Upper lobe of right lung (tissue), 1 donor: ENCODE measurements at places on chromosomes 12 and 14. TPM values are rescaled to one million over a fixed set of nuclear protein-coding genes. Genes with fewer than 3 reads are reported as not detected.

DNA sequence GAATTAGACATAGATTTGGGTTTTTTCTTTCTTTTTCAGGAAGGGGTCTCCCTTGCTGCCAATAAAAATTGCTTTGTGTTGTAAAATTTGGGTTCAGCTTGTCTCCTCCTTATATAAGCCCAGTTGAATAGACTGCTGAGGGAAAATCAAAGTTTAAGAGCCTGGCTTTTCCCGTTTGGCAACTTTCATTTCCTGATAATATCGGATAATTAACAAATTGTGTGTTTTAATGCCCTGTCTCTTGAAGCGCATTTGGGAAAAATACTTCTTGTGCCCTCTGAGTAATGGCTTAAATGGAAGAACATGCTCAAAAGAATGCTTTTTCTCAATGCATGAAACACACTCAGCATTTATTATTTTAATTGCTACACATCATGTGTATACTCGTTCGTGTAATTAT, 198.0 kb upstream of the DCN start:
- no peak for DNase-seq

GRCh38 chr12:1814266-1814665, 6.1 kb upstream of the LRTM2 start:
- no peak for DNase-seq

- no peak for DNase-seq
These were observed 65.2 kb upstream of the PSMC1 start for GRCh38 chr14:90191154-90191553.

- no peak for DNase-seq
These were observed 249.7 kb upstream of the AVPR1A start for GRCh38 chr12:63400718-63401117.

DNA sequence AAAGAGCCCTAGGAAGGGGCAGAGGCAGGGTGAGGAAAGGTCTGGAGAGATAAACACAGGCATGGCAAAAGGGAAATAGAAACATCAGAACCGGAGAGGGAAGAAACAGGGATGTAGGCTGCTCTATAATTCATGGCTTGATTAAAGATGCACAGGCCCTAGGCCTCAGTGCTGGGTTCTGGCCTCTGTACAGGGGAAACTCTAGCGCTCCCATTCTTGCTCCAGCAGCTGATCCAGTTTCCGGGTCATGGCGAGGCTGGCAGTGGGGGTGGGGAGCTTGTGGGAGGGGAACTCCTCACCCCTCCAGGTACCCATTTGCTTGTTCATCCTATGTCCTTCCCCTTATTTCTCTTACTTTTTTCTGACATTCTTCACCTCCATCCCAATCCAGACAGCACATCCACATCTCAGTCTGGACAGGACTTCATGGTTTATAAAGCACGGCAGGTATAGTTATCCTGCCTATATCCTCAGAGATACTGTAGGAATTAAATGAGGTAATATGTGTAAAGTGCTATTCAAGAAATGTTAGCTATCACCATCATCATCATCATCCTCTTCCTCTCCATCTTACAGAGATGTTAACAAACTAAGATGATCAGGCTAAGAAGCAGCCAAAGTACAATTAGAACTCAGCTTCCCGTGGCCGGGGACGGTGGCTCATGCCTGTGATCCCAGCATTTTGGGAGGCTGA, 8.0 kb upstream of the GPR84 start:
- no peak for DNase-seq

GRCh38 chr14:24059841-24060388, 8.1 kb downstream of the CARMIL3 start:
- peak; percentile 58 for DNase-seq

GRCh38 chr12:109223211-109223610, 85.9 kb downstream of the FOXN4 start:
- no peak for DNase-seq

- no peak for DNase-seq
These were observed 326.1 kb downstream of the PDZRN4 start for GRCh38 chr12:41514021-41514777.

The C3AR1 gene
- 45.0 TPM for total RNA-seq

The EXOC3L4 gene
- total RNA-seq: 4.2 TPM

The AVPR1A gene
- total RNA-seq: 1.7 TPM

The FAM90A1 gene
- 0.43 TPM for total RNA-seq
